ENCODE measurements at places on chromosomes 12 and 14.

DNA sequence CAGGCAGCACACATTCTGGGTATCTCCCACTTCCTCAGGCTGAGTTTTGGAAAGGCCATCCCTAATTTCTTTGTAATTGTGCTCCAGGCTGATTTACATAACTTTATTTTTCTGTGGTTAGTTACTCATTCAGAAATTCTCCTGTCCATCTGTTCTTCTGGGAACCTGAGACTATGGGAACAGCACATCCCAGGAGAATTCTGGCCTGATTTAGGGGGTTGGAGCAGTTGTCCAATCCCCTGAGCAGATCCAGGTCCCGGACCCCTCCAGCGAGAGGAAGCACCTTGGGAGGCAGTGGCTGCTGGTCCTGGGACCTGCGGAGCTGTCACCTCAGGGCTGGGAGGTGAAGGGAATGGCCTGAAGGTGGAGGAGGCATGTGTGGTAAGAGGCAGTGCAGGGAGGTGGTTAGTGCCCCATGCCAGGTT lies 40.4 kb downstream of the TSPAN9 start:
- no peak for DNase-seq

GRCh38 chr14:29895591-29896083 lies 32.0 kb downstream of the PRKD1 start:
- DNase-seq = no peak

- no peak for DNase-seq
These were observed 1.2 kb downstream of the PYROXD1 start for GRCh38 chr12:21438643-21439042.

DNA sequence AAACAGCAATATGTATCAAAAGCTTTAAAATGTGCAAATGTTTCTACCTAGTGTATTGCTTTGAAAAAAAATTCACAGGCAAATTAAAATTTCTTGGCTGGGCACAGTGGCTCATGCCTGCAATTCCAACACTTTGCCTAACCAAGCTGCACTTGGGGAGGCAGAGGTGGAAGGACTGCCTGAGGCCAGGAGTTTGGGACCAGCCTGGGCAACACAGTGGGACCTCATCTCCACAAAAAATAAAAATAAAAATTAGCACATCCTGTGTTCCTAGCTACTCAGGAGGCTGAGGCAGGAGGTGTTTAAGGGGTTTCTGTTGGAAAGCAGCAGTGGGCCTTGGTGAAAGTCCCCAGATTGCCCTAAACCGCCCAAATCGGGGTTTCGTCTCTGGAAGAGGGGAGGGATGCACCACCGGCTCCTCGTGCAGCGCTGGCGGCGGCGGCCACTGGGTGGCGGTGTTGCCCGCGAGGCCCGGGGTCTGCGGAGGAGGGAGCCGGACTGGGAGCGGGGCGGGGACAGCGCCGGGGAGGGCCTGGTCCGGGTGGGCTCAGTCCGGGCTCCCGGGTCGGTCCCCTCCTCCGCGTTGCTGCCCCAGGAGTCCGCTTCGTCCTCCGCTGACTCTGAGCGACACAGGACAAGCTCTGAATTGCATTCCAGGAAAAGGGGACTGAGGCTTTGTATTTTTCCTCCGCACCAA lies 265.6 kb downstream of the AACS start:
- no peak for DNase-seq

DNA sequence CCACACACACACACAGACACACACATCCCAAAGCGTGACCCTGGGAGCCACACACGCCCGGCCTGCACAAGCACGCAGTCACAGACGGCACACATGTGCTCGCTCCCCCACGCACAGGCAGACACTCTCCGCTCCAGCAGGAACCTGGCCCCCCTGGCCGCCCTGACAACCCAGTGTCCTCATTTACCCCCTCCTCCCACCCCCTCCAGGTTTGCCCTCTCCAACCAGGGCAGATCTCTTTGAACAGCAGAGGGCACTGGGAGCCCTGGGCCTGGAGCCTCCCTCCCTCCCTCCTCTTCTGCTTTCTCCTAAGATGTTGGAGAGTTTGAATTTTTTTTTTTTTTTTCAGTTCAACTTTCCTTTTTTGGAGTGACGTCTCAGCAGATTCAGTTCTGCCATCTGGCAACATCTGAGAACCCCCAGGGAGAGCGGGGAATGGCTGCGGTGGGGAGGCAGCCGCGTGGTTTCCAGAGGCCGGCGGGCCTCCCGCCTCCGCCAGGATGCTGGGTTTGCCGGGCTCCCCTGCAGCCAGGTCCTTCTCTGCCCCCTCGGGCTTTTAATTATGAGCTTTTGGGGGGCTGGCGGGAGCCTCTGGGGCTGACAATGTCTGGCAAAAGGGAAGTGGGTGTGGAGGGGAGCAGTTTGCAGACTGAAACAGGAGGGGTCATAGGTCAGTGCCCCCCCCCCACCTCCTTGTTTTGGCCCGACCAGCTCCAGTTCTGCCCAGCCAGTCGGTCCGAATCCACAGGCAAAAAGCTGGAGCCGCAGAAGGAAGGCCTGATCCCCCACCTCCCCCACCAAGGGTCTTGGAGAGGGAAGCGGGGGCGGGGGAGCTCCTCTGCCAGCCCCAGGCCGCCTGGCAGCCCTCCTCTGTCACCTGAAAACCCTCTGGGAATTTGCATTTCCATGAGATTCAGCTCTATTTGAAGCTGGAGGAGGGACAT lies 1.3 kb upstream of the NCOR2 start:
- DNase-seq = peak; percentile 35

GRCh38 chr12:15265875-15266274 lies 44.7 kb upstream of the RERG start:
- DNase-seq = no peak

- no peak for DNase-seq
These were observed 8.2 kb downstream of the SARNP start for GRCh38 chr12:55809274-55809673.

GRCh38 chr12:57782608-57783465 lies at the start of gene TSFM:
Gene TSFM, plus strand, starts transcription at chr12:57782787. Its CDS starts 15 bp downstream, at chr12:57782802.
- DNase-seq = peak; percentile 95

GRCh38 chr12:68111995-68112394 lies 47.5 kb downstream of the IFNG start:
- DNase-seq = no peak

GRCh38 chr12:9036227-9036626 lies 46.9 kb downstream of the KLRG1 start:
- no peak for DNase-seq

DNA sequence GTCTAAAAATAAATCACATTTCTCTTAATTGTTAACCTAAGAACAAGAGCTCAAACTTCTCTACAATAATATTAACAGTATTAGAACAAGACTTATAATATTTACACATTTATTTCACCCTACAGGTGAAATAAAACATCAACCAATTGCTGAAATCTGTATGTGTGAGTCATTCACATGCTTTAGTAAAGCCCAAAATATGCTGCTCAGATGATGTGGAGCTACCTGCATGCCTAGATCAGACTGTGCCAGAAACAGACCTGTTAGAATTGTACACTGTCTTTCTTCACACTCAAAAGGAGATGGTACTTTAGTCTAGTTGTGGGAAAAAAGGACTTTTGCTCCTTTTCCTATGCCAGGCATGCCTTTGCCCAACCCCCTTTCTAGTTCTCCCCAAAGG lies 54.7 kb downstream of the RPS6KA5 start:
- no peak for DNase-seq

DNA sequence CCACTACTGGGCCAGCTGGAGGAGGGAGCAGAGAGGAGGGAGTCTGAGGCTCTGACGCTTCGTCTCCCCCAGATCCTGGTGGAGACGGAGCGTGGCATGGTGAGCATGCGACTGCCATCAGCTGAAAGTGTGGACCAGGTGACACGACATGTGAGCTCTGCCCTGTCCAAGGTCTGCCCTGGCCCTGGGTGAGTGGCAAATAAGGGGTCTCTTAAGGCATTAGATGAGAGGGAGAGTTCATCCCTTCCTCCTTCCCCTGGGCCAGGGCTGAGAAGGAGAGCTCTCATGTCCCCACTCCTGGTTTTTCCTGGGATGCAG lies 2.5 kb downstream of the CARMIL3 start:
- DNase-seq = no peak

- DNase-seq = no peak
These were observed 136.0 kb upstream of the C14orf180 start for GRCh38 chr14:104443391-104444158.

- DNase-seq = no peak
These were observed 361.6 kb downstream of the AEBP2 start for GRCh38 chr12:19800884-19801283.

GRCh38 chr12:46674129-46674528 lies 151.7 kb downstream of the SLC38A4 start:
- no peak for DNase-seq

- DNase-seq = no peak
These were observed 3.0 kb upstream of the METTL17 start for GRCh38 chr14:20986811-20987210.

GRCh38 chr12:91053951-91054715 lies 3.7 kb downstream of the KERA start:
- no peak for DNase-seq

DNA sequence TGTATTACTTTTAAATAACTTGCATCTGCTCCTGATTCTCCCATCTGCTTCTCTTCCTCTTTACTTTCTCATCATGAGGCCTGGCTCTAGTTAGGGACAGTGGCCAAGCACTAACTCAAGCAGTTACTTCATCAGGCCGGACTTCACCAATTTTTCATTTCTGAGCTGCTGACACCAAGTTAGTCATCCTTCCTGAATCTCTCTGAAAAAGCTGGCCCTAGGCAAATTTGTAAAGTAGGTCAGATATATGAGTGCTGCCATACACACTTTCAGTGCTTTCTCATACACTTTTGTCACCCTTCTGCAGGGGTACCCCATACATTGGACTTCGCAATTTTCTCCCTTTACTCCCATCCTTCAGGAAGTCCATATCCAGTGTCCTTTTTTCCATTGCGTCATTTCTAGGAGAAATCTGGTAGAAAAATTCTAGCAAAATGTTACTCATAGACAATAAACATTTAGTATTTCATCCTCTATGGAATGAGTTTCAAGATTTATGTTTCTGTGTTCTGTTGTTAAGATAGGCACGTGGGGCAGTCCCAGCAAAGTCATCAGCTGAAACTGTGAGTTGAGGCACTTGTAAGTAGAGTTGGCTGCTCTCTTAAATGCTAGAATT lies 276.8 kb upstream of the TMPO start:
- no peak for DNase-seq

DNA sequence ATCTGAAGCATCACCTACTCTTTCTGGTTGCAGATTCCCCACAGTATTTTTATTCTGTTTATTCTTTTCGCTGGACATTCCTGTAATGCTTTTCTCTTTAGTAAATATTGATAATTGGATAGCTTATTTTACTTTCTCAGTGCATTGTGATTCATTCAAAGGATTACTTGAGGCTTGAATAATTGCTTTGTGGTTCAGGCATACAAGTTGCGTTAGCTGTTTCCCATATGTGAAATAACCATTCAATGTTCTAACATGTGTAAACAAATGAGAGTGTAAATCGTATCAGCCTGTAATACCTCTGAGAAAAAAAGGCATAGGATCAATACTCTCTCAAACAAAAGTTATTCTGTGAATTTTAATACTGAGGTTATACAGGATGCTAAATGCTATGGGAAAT lies 1004.2 kb upstream of the SEL1L start:
- no peak for DNase-seq

GRCh38 chr12:130083002-130083401 lies 79.3 kb upstream of the FZD10 start:
- no peak for DNase-seq

GRCh38 chr12:80050236-80050635 lies 49.1 kb upstream of the OTOGL start:
- no peak for DNase-seq

DNA sequence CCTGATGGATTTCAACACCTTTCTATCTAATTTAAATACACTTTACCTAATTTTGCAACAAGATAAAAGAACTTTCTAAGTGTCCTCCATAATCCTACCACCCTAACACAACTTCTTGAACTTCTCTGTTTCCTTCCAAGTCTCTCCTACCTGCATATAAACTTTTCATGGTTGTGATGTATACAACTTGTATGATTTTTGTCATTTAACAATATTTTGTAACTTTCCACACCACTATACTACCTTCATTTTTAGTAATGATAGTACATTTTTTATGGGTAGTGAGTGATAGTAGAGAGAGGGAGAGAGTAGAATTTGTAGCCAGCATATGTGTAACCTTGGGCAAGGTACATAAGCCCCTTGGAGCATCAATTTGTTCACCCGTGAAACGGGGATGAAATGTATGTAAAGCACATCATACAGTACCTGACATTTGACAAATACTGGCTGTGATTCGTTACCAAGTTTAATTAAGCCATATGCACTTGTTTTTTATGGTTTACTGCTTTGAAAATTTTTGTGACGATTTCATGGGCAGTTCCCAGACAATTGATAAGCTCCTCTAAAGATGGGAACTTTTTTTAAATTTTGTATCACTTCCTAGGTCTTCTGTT lies 177.8 kb upstream of the SLC38A2 start:
- no peak for DNase-seq

GRCh38 chr12:69330475-69331473 lies 17.4 kb upstream of the LYZ start:
- no peak for DNase-seq

DNA sequence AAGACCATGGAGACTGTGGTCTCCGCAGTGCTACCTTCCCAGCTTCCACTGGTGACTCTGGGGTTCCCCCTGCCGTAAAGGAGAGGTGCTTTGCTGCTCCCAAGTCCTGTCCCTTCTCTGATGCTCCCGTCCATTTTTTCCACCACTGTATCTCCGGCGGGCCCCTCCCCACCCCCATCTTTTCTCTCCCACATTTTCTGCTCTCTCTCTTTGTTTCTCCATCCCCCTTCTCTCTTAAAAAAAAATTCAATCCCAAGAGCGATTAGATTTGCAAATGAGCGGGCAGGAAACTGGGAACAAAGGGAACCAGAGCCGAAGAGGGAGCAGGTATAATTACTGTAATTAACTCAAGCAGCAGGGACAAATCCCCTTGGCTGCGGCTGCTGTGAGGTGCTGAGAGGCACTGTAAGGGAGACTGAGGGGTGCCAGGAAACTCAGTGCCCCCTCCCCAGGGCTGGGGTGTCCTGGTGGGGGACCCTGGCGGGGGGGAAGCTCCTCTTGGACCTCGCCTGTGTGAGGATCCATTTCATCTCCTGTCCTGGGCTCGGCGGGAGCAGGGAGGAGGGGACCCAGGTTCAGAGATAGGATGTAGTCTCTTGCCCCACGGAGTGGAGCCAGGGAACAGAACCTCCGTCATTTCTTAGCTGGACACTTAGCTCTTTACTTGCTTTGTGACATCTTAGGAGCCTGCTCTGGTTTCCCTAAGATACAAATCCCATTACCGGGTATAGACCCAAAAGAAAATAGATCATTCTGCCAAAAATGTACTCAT lies 140.4 kb upstream of the NRXN3 start:
- peak; percentile 66 for DNase-seq

DNA sequence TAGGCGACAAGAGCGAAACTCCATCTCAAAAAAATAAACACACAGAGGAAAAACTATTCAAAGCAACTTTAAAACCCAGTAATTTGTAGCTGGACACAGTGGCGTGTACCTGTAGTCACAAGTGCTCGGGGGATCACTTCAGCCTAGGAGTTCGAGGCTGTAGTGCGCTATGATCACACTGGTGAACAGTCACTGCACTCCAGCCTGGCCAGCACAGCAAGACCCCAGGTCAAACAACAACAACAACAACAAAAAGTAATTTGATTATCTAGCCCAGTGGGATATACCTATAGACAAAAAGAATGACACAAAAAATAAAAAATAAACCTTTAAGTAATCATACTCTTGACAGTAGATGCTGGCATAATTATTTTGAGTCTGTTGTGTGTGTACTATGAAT lies 29.3 kb downstream of the STX2 start:
- no peak for DNase-seq

GRCh38 chr12:107337346-107338095 lies 244.2 kb upstream of the CRY1 start:
- no peak for DNase-seq
